ENCODE measurements at places on chromosomes 3 and 15.

DNA sequence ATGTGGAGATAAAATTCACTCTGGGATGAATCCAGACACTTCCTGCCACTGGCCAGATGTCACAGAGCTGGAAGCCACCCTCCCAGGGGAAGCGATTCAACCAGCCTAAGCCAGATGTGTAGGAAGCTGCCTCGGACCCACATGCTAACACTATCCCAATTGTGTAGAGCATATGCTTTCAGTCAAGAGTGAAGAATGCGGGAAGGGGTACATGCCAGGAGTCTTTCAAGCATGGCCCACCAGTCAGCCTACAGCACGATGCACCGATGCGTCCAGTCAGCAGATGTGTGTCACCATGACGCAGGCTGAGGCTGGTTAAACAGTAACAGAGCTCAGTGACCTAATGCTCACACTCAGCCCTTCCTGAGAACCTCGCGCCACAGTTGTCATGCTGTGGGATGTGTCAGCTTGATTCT, 38.8 kb upstream of the BNC1 start:
- DNase-seq = no peak

- DNase-seq = no peak
These were observed 60.1 kb downstream of the DCLK3 start for GRCh38 chr3:36704280-36704679.

GRCh38 chr15:73989001-73989798, 2.9 kb downstream of the STOML1 start:
- DNase-seq = no peak

DNA sequence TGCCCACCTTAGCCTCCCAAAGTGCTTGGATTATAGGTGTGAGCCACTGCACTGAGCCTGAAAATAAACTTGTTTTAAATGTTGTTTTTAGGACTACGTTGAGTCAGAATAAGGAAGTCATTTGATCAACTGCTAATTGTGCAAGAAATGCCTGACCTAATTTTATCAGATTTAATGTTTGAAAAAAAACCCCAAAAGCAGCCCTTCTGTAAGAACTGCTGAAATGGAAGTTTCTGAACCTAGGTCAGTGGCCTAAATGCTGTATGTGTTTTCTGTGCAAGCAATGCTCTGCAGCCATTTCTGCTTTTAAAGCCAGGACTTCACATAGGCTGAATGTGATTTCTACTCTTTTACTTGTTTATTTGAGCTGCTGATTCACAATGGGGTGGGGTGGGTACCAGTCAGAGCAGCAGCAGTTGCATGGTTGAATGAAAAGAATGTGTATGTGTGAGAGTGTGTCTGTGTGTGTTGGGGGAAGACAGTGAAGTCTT, 6.6 kb downstream of the GPX1 start:
- DNase-seq = no peak

GRCh38 chr3:42637001-42637400, 16.5 kb upstream of the ZBTB47 start:
- no peak for DNase-seq

- DNase-seq = no peak
These were observed 497.7 kb downstream of the OCA2 start for GRCh38 chr15:27601239-27601960.

DNA sequence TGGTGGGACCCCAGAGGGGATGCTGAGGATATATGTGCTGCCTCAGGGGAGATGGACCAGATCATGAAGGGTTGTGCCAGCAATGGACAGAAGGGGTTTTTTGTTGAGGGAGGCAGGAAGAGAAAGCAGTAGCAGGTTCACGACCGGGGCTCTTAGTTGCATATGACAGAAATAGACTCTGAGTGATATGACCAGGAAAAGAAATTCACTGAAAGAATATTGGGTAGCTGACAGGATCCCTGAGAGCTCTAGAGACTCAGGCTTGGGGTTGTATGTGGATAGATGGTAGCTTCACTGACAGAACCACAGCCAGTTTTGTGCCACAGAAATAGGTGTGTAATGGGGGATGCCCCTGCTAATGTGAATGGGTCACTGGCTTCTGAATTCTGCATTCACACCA, 241.6 kb downstream of the ZNF621 start:
- no peak for DNase-seq

DNA sequence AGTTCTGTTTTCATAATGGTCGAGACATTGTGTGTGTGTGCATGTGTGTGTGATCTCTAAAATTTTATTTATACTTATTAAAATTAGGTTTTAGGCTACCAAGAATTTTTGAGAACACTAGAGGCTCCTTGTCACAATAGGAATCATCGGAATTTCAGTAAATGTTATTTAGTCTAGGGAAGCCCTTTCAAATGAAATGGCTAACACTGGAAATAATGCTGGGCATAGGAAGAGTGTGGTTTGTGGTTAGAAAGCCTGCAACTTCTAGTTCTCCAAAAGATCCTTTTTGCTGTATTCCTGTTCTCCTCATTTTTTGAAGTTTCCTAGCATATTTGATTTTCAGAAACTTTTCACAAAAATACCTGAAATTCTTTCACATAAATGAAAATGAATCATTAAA, 92.5 kb upstream of the MBNL1 start:
- no peak for DNase-seq

DNA sequence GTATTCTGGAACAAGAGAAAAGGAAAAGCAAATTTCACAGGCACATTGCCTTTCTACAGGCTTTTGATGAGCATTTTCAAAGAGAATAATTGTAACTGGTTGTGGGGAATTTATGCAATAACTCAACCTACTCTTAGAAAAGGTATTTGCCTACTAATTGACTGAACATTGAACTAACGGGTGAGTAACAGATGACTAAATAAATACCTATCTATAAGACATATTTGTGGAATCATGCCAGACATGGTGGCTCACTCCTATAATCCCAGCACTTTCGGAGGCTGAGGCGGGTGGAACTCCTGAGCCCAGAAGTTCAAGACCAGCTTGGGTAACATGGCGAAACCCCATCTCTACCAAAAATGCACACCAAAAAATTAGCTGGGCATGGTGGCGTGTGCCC, 367.7 kb downstream of the CGGBP1 start:
- no peak for DNase-seq

DNA sequence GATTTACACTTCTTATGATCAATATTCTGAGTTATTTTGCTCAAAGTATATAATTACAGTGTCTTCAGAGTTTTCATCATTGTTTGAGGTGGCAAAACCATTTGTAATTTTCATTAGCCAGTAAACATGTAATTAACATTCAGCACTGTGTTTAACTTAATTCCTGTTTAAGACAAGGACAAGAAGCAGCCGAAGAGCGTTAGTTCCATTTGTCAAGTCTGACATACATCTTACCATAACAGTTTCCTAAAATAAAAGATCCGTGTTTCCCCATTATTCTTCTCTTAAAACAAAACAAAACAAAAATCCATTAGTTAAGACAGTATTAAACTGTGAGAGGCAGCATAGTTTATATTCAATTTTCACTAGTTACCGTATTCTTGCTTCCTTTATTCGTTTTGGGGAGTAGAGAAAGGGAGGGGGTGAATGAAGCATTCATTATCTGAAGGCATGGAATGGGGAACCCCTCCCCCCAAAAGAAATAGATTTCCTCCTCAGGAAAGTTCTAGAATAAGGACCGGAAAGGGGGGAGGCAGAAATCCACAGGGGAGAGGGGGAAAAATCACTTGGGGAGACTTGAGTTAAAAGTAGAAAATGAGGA, 5.5 kb upstream of the NR2F2 start:
- no peak for DNase-seq

DNA sequence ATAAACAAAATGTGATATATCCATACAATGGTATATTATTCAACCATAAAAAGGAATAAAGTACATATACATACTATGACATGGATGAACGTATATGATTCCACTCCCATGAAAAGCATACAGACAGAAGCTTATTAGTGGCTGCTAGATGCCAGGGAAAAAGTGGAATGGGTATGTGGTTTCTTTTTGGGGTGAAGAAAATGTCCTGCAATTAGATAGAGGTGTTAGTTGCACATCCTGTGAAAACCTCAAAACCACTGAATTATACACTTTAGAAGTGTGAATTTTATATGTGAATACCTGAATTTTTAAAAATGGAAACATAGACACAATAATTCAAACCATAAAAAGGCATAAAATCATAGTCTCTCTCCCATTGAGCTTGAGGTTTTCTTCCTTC, 11.2 kb downstream of the DENND6A start:
- DNase-seq = no peak
